Hippocampal formation (tissue), 2 donors: ENCODE measurements at places on chromosomes 3 and 15.

- no peak for DNase-seq
Measured at GRCh38 chr3:148309390-148310035, 388.2 kb upstream of the AGTR1 start.

DNA sequence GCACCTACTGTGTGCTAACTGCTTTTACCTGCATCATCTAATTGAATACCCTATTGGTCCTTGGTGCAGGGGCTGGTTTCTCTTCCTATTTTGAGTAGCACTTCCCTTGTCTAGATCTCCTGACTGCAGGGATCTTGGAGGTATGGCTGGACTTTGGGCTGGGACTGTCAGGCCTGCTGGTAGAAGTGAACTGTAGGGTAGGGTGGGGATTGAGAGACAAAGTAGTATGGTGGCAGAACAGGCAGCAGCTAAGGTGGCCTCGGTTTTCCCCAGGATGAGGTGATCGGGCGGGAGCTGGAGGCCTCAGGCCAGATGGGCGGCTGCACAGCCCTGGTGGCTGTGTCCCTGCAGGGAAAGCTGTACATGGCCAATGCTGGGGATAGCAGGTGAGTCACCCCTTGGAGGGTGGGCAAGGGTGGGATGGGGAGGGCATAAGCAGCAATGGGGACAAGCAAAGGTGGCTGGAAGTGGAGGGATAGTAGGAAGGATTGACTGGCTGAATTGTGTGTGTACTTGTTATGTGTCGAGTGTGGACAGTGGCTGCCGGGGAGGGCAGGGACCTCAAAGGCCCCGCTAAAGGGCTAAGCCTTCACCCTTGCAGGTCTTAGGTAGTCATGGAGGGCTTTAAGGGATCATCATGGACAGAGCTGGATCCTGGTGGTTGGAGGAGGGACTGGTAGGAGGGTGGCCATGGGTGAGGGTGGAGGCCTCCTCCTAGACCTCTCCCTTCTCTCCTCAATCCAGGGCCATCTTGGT is 2.0 kb downstream of the PPM1M start:
- no peak for DNase-seq

DNA sequence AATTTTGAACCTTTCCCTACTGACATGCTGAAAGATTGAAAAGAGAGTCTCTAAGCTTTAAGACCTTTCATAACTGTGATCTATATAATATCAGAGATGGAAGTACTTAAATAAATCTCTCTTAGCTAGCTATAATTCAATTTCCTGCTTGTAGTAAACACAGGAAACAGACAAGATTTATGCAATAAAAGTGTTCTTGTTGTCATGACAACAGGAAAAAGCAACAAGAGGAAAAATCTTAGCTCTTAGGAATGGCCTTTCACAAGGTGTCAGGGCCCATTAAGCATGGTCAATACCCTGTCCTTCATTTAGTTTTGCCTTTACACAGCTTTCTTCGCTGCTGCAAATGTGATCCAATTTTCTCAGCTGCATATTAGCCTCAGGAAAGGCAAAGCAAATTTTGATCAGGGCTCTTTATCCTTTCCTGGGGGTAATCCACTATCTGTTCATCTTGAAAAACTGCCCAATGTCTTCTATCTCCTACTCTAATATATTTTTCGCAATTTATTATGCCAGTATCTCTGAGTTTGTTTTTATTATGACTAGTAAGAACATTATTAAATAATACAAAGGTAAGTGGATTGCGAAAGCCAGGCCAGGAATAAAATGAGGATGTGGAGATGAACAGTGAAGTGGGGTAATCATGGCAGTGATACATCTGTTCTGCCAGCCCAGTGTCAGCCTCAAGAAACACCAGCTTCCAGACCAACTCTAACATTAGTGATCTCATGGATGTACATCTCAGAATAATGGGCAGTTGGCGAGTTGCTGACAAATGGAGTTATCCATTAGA is 28.7 kb downstream of the SIDT1 start:
- no peak for DNase-seq

DNA sequence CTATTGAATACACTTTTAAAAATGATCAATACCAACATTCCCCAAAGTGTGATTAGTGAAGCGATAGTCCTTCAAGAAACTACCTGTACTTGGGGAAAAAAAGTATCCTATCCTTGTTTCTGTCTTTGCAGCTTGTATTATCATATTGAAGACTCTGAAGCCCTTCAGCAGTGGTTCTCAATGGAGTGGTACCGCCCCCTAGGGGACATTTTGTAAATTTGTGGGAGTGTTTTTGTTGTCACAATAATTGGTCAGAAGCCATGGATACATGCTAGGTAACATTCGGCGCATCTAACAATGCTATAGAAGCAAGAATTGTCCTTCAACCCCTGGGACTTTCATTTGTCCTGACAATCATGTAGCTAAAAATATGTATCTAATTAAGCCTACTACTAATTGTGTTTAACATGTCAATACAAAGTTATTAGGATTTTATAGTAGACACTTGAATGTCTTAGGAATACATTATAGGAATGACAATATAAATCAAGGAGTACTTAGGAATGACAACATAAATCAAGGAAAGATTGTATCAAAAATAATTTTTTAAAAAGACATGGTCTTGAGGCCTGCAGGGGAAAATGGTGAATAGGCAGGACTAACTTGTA is 53.7 kb downstream of the NMD3 start:
- no peak for DNase-seq

- DNase-seq = no peak
Measured at GRCh38 chr3:15711281-15711680, 86.5 kb downstream of the ANKRD28 start.

DNA sequence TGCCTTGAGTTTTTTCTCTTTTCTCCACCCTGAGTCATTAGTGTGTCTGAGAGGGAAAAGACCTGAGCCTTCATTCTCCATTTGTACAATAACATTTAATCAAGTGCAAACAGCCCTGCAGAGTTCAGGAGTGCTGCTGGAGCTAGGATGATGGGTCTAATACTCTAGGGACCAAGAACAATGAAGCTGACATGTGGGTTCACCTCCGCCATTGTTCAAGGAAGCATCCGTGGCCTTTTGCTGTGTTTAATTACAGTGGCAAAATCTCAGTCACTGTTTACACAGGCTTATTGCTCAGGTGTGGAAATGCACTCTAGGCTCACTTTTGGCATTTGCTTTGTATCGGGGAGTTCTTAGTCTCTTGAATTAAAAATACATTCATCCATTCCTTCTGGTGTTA is 259.6 kb downstream of the LRTM1 start:
- DNase-seq = no peak

DNA sequence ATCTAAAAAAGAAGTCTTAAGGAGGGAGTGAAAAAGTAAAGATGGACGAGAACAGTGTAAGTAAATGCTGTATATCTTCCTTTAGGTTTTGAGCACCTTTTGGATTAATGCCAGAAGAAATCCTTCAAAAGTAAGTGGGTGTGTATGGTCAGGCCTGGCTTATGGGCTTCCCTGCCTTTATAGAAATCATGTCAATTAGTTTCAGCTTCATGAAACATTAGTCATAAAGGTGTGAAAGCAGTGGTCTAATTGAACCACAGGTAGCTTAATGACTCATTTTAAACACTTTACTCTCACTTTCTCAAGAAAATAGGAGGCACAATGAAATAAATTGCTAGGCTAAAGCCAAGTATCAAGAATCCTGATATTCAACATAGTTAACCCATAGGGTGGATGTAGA is 467.4 kb upstream of the DPPA4 start:
- DNase-seq = no peak

DNA sequence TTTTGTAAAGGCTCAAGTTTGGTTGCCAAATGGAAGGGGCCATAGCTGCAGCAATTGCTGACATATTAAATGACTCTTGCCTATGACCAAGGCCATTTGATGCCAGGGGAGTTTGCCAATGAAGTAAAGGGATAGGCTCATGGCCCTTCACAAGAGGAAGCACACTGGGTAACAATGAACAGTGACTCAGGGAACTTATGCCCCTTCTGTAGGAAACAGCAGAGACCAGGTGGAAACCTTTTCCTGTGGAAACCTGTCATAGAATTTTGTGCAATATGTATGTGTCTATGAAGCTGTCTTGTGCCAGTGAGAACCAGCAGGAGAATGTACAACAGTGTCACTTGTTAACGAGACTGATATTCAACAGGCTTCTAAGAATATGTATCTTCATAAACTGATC is 25.4 kb upstream of the AVEN start:
- no peak for DNase-seq

DNA sequence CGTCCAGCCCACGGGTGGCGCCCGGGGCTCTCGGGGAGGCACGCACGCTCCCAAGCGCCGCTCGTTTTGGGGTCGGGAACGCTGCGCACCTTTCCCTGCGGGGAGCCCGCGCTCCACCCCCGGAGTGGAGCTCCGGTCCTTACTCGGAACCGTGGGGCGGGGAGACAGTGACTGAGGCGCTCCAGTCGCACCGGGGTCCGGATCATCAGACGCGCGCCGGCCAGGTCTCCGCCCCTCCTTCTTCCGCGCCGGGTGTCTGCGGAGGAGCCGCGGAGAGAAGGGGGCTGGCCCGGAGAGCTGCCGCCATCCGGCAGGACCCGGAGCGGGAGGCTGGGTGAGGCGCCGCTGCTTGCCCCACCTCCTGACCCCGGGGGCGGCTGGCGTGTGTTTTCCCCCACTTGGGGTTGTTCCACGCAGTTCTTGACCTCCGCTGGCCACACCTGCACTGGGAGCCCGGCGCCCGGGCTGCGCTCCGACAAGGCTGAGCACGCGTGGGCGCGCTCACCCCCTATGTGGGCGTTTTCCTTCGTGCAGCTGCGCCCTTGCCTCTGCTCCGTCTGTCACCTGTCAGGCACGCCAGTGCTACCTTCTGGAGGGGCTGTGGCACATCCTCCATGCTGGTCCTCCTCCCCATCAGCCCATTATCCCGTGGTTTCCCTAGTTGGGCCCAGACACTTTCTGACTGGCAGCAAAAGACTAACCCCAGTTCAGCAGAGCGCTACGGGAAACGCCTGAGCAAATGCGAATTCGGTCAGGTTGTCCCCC is at the start of gene MCF2L2:
Gene MCF2L2 (minus strand): TSS at position 173 of the 765 bp plus-strand sequence. CDS start 642 bp downstream, outside the sequence.
- DNase-seq = no peak

DNA sequence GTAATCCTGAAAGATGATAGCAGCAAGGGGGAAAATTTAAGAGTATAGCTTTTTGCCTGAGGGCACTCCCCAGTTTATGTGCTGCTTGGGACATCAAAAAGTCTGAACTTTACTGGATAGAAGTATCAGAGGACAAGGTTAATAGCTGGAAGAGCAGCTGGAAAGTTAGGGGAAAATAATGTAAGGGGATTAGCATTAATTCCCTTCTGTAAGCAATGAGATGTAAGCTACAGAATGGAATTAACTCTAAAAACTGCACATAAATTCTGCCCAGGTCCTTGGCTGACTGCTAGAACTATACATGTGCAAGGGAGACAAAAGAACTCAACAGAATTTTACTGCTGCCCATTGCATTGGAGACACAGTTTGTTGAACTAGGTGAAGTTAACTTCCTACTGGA is 55.6 kb downstream of the ATP11B start:
- DNase-seq = no peak

- DNase-seq = no peak
Measured at GRCh38 chr3:178350763-178351162, 185.5 kb upstream of the KCNMB2 start.

DNA sequence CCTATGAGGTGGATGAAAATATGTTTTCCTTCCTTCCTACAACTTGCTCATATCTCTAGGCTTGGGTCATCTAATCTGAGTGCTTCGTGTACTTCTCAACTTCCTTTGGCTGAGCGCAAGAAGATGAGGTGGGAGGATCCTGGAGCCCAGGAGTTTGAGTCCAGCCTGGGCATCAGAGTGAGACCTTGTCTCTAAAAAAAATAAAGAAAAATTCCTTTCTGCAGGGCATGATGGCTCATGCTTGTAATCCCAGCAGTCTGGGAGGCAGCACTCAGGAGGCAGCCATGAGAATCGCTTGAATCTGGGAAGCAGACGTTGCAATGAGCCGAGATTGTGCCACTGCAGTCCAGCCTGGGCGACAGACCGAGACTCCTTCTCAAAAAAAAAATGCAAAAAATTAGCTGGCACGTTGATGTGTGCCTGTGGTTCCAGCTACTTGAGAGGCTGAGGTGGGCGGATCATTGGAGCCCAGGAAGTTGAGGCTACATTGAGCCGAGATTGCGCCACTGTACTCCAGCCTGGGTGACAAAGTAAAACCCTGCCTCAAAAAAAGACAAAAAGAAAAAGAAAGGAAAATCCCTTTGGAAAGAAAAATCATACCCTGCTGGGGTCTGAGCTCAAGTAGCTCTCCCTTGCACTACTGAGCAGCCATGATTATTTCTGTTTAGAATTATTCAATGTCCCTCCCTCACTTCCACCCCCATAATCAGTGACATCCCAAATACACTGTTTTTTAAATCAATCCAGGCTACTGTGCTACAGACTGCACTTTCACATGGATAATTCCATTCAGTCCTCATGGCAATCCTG is 28.0 kb upstream of the RAB11A start:
- DNase-seq = no peak

GRCh38 chr3:189572249-189572648 is 58.9 kb upstream of the TP63 start:
- no peak for DNase-seq

- peak; percentile 15 for DNase-seq
Measured at GRCh38 chr3:111715911-111716523, 120.9 kb upstream of the ZBED2 start.

DNA sequence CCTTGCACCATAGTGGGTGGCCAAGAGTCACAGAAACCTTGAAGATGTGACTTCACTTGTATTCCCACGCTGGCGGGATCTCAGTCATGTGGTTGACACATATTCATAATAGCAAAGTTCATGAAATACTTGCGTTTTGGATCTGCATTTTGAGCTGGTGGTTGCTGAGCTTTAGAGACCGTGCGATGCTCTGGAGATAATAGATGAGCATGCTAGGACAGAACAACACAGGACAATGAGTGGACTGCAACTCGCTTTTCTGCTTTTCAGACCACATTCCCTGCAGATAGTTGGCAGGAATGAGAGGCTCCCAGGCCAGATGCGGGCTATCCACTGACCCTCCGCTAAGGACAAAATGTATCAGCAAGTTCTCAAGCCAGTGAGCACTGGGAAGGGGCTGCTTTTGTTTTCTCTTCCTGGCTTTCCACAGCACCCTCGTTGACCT is 13.8 kb upstream of the STARD5 start:
- DNase-seq = no peak

GRCh38 chr15:80105595-80105994 is 46.1 kb downstream of the ZFAND6 start:
- DNase-seq = no peak

DNA sequence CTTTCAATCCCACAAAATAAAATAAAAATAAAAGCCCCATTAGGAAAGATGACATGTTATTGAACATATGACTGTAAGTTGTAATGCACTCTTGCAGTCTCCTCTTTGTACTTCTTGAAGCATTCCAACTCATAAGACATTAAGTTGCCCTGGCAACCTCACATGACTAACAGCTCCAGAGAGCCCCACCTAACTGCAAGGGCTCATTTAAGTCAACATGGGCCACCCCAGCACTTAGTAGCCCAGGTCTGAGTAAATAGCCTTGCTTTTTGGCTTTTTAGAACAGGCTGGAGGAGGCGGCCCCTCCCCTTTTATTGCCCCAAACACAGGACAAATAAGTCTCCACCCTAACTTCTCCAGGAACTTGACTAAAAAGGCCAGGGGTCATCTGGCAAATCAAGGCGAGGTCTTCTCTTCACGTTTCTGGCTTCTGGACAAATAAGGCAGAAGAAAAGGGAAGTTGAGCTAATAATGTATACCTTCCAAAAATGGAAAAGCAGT is 135.1 kb downstream of the TMCO5A start:
- no peak for DNase-seq

GRCh38 chr15:34993877-34994276 is 5.8 kb upstream of the ZNF770 start:
- DNase-seq = no peak

- no peak for DNase-seq
Measured at GRCh38 chr3:127124120-127124519, 68.8 kb upstream of the PRR23E start.

- no peak for DNase-seq
Measured at GRCh38 chr3:171397089-171397488, 63.1 kb downstream of the TNIK start.

- no peak for DNase-seq
Measured at GRCh38 chr3:133570139-133570936, 3.1 kb upstream of the CDV3 start.
